ENCODE measurements at places on chromosomes 5 and 9. TPM values are rescaled to one million over a fixed set of nuclear protein-coding genes. Genes with fewer than 3 reads are reported as not detected.
A peak's percentile ranks its signal among the peaks of the same experiment; 100 is the strongest.

- ATAC-seq = no peak
Measured at GRCh38 chr9:36868586-36869282, 165.3 kb downstream of the PAX5 start.

DNA sequence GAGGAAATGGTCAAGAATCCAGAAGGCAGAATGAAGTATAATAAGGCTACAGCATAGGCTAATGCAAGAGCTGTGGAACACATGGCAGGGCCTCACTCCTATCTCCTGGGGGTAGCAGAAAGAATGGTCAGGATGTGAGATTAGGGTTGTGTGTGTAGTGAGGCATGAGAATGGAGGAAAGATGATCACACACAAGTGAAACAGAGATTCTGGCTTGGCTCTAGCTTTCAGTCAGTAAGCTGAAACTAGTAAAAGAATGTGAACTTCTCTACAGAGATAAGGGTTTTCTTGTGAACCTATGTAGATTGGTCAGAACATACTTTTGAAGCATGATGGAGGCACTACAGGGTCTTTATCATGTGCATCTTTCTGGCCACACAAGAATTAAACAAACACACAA, 298.8 kb downstream of the ASTN2 start:
- ATAC-seq = no peak

GRCh38 chr9:70441622-70442021, 27.2 kb upstream of the KLF9 start:
- ATAC-seq = no peak

DNA sequence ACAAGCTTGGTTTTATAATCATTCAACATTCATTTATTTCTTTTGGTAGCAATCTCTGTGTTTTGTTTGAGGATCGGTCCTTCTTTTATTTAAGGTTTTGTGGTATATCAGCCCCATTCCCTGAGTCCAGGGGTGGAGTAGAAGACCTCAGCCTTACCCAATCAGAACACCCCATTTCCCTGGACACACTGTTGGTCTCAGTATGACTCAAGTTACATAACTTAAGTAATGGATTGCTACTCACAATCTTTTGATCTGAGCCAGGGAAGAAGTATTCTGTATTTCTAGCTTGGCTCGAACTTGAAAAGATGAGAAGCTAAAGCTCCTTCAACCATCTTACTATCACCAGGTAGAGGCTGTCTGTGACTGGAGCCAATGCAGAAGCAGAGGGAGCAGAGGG, 175.2 kb upstream of the HAPLN1 start:
- no peak for ATAC-seq

GRCh38 chr5:128762661-128763306, 202.5 kb upstream of the SLC27A6 start:
- ATAC-seq = no peak

- ATAC-seq = peak; percentile 20
Measured at GRCh38 chr9:33868440-33868973, 51.5 kb downstream of the UBE2R2 start.

DNA sequence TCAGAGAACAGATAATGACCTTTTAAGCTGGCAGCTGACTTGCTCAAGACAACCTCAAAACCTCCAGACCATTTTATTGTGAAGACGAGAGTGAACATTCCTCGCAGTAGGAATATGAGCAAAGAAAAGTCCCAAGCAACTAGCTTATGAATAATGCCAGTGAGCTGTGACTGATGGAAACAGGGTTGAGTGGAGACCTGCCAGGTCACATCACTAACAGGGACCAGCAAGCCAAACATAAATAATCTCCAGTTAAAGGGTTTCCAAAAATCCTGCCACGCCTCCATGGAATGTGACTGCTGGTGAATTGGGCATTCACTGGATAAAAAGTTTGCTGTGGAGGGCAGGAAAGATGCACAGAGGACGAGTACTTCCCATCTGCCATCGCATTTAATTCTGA, 185.4 kb downstream of the CRB2 start:
- no peak for ATAC-seq

- ATAC-seq = no peak
Measured at GRCh38 chr5:102554082-102554481, 55.3 kb upstream of the SLCO6A1 start.

GRCh38 chr9:68957479-68957878, 56.4 kb downstream of the PRKACG start:
- no peak for ATAC-seq

DNA sequence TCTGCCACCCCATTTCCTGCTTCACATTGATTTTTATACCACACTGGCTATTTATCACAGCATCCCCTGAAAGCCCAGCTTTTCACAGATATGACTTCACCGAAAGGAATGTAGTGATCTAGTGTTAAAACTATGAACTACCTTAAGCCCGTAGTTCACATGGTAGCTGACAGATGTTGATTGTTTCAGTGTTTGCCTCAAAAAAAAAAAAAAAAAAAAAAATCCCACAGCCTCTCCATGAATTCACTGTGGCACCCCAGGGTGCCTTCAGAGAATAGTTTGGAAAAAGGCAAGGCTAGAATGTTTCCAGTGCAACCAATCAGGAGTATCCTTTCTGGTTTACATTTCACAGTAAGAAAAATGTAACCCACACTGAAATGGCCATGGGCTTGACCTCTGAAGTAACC, 37.1 kb downstream of the GLIS3 start:
- ATAC-seq = no peak

GRCh38 chr5:134437340-134437846, 25.7 kb upstream of the CDKN2AIPNL start:
- no peak for ATAC-seq

GRCh38 chr9:94976077-94976476, 249.6 kb downstream of the AOPEP start:
- ATAC-seq = no peak

- no peak for ATAC-seq
Measured at GRCh38 chr9:81431641-81432040, 257.7 kb downstream of the TLE1 start.

The ADAMTS6 gene
- 1.2 TPM for total RNA-seq

The ESM1 gene
- not detected for total RNA-seq

The FOXD4L6 gene
- not detected for total RNA-seq

The PTPN3 gene
- total RNA-seq = 11.0 TPM

The LRRC19 gene
- total RNA-seq = 0.08 TPM

The MEIKIN gene
- total RNA-seq = not detected

The C9 gene
- not detected for total RNA-seq
